ENCODE measurements at places on chromosomes 11 and 22.
A peak's percentile ranks its signal among the peaks of the same experiment; 100 is the strongest.

- no peak for DNase-seq
These were observed 26.1 kb upstream of the TTLL12 start for GRCh38 chr22:43213051-43213450.

- no peak for DNase-seq
These were observed 960.1 kb upstream of the FAT3 start for GRCh38 chr11:91264481-91264880.

DNA sequence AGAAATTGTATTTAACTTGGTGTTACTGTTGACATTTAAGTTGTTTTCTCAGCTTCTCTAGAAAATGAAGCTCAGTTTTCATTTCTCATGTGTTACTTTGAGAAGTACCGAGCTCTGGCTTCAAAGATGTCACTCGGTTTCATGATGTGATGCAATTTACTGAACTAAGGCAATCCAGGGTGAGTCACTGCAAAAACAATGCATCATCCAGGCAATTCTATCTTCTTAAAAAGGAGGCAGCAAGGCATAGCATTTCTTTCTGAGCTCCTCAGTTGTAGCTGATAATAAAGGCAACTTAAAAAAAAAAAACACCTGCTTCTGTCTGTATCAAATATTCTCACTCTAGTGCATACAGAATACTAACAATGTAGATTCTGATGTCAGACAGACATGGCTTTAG lies 91.1 kb upstream of the KCNA4 start:
- peak; percentile 85 for DNase-seq

GRCh38 chr11:94790197-94790596 lies 22.0 kb downstream of the AMOTL1 start:
- no peak for DNase-seq

DNA sequence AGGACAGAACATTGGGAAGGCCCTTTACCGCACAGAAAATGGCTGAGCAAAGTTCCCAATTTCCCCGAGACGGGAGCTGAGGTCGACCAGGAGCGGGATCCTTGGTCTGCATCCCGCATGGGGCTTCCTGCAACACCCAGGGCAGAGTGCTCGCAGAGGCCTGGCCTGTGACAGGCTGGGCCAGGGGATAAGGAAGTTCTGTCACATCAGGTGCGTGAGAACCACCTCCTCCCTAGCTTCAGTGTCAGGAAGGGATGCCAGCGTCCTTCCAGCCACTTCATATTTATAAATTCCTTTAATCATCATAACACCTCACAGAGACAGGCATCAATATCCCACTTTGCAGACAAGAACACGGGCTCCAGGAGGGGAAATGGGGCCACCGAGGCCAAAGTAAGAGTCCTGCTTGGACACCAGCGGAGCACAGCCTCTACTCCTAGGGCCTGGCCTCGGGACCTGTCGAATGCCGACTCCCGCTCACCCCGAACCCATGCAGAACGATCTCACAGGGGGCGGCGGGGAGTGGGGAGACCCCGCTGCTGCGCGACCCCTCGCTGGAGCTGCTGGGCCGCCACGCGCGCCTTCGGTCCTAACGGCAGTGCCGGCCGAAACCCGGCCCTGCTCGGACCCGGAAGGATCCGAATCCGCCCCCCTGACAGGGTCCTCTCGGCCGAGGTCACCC lies 532 bp downstream of the BET1L start:
- no peak for DNase-seq

DNA sequence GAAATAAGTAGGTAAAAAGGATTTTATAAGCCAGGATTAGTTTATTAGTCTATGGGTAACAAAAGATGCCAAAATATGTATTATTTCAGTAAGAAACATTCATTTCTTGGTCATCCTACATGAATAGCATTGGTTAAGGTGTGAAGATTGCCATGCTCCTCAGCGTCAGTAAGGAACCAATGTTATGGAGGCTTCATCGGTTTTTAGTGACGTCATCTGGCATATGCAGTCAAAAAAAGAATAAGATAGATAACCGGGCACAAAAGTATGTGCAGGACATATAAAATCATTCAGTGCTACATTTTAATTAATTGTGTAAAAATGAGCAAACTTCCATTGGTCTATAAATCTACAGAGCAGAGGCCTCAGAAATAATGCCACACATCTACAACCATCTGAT lies 29.4 kb downstream of the TRIM5 start:
- no peak for DNase-seq

DNA sequence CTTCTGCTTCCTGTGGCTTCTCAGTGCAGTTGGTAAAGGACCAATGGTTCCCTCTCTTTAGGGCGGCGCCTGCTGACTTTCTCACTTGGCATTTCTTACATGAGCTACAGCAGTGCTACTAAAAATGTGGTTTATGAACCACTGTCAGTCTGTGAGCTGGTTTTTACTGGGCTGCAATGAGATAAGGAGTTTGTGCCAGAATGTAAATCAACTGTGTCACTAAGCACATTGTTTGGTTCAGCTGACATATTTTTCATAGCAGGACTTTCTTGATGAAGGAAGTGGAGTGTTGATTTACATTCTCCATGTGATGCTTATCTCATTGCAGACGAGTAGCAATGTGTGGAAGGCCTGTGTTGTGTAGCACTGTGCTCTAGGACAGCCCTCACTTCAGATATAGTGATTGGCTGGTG lies 463.3 kb downstream of the SOX6 start:
- DNase-seq, result no peak

GRCh38 chr22:44337678-44338004 lies 24.9 kb upstream of the SHISAL1 start:
- DNase-seq, result peak; percentile 26

- DNase-seq, result no peak
These were observed 84.4 kb downstream of the MRTFA start for GRCh38 chr22:40552070-40552469.

- no peak for DNase-seq
These were observed 150.2 kb downstream of the TEAD1 start for GRCh38 chr11:12824281-12825041.

DNA sequence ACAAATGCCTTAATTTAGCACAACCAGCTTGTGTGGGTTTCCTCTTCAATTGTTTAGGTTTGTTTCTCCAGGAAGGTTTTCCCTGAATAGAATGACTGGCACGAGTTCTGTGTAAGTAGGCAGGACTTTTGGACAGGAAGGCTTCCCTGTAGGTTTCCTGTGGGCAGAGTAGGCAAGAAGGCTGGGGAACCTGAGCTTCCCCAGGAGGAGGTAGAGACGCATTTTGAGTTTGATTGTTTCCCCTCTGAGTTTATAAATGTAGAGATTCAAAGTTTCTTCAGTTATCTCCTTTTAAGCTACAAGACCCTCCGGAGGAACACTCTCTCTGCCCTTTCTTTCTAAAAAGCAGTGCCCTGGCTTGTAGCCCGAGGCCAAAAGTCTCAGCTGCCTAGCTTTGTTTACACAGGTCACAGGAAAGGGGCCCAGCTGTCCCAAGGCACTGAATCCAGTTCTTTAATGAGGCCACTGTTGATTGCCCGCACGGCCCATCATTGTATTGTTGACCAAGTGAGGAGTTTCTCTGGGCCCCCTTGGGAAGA lies 66.6 kb upstream of the RDX start:
- peak; percentile 34 for DNase-seq

DNA sequence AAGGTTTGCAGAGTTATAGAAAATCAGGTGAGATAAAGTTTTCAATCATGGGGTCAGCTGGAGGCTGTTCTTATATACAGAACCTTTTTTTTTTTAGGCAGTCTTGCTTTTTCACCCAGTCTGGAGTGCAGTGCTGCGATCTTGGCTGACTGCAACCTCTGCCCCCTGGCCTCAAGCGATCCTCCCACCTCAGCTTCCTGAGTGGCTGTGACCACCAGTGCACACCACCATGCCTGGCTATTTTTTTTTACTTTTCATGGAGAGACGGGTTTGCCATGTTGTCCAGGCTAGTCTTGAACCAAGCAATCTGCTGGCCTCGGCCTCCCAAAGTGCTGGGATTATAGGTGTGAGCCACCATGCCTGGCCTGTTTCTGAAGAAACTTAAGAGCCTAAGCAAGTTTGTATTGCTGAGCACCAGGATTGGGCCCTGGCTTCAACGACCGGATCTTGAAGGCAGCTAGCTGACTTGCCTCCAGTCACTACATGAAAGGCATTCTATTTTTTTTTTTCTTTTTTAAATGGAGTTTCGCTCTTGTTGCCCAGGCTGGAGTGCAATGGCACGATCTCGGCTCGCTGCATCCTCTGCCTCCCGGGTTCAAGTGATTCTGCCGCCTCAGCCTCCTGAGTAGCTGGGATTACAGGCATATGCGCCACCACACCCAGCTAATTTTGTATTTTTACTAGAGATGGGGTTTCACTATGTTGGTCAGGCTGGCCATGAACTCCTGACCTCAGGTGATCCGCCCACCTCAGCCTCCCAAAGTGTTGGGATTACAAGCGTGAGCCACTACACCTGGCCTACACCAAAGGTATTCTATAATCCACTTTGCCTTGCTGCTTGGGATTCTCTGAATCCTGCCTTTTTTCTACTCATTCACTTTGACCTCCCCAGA lies 7.6 kb downstream of the XBP1 start:
- DNase-seq, result no peak

- DNase-seq, result no peak
These were observed 1066.1 kb downstream of the BRD1 start for GRCh38 chr22:48761546-48761945.

GRCh38 chr11:57205041-57205641 lies 23.4 kb downstream of the LRRC55 start:
- DNase-seq, result no peak

DNA sequence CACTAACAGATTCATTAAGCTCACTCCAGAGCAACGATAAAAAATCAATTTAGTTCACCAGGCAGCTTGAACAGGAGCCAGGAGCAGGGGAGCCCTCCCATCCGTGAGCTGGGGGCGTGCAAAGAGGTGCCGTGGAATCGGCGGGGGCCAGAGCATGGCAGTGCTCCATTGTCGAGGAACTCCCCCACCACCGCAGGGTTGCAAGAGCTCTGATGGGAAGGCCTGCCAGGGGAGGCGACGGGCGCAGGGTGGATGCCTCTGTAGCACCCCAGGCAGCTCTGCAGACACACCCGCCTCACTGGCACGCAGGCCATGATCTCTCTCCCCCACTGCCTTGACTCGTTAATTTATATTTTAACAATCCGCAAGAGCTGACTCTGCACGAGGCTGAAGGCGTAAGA lies 433.2 kb downstream of the MIAT start:
- no peak for DNase-seq
